ENCODE measurements at places on chromosomes 2 and 18. TPM values are rescaled to one million over a fixed set of nuclear protein-coding genes. Genes with fewer than 3 reads are reported as not detected.

The PRKAG3 gene
- polyA plus RNA-seq: not detected

The SH3BP4 gene
- 29.3 TPM for polyA plus RNA-seq

The FBXO36 gene
- 2.9 TPM for polyA plus RNA-seq

The CTAGE1 gene
- polyA plus RNA-seq: not detected

The SERPINB11 gene
- polyA plus RNA-seq: not detected

- DNase-seq: peak; percentile 78
These were observed 176.4 kb downstream of the AGAP1 start for GRCh38 chr2:235669983-235670962.

GRCh38 chr2:106886916-106887758 lies 1.2 kb upstream of the ST6GAL2 start:
- no peak for DNase-seq

DNA sequence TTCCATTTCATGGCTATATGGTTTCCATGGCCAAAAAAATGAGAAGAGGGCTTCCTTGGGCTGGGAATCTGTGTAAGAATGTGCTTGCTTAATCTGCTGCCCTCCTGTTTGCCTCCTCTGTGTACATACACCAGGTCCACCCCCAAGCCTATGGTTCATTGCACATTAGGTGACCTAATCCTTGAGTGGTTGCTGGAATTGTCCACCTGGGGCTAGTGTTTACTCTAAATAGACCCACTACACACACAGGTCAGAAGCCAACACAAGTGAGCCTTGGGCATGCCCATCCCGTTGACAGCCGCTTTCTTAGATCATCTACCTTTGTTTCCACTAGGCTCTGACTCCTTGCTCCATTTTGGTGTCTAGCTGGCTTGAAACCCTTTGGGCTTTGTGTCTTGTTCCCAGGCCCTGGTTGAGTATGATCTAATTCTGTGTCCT lies 59.2 kb upstream of the ATL2 start:
- no peak for DNase-seq

DNA sequence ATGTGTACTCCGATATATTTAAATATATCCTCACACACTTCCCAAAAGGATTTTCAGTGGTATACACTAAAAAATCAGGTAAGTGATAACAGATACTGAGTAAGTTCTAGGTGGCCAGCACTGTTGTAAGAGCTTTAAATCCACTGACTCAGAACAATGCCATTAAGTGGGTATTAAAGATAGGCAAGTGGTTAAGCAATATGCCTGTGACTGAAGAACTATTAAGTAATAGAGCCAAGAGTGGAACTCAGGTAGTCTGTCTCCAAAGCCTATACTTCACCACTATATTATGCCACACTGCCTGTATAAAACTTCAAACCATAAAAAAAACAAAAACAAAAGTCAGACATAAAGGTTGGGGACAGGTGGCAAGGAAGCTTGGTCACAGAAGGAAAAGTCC lies 37.2 kb downstream of the THUMPD2 start:
- DNase-seq: no peak

- DNase-seq: no peak
These were observed 107.2 kb upstream of the CAPN13 start for GRCh38 chr2:30914456-30914855.

GRCh38 chr2:1482981-1483380 lies 69.7 kb downstream of the TPO start:
- DNase-seq: no peak

DNA sequence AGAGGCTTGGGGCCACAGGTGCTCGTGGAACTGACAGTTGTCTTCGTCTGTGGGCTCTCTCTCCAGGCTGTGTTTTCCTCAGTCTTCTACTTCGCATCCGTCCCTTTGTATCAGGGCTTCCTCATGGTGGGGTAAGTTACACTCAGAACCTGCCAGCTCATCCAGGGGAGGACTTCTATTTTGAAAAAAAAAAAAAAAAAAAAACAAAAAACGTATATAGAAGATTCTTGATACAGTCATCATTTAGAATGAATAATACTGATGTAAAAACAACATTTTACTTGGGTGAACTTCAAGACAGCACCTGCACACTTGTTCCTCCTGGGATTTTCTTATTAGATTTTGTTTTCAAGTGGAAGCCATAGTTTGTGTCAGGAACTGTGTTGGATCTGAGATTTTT lies 47.7 kb upstream of the NFATC1 start:
- DNase-seq: no peak

GRCh38 chr2:162212366-162212765 lies 30.9 kb downstream of the FAP start:
- DNase-seq: no peak

- DNase-seq: no peak
These were observed 13.6 kb upstream of the NARS1 start for GRCh38 chr18:57635003-57635822.

- no peak for DNase-seq
These were observed 57.3 kb downstream of the ITGA6 start for GRCh38 chr2:172484706-172485105.

GRCh38 chr18:6737833-6738232 lies 8.3 kb downstream of the ARHGAP28 start:
- DNase-seq: no peak

Measured in ovary (tissue), 10 donors.